ENCODE measurements at places on chromosomes 4 and X. TPM values are rescaled to one million over a fixed set of nuclear protein-coding genes. Genes with fewer than 3 reads are reported as not detected.

GRCh38 chr4:138616775-138617174 is 374.6 kb upstream of the SLC7A11 start:
- DNase-seq = no peak

- DNase-seq = peak; percentile 21
Measured at GRCh38 chr4:189530848-189531247, 409.8 kb upstream of the FRG1 start.

Gene HPSE
- 1.0 TPM for total RNA-seq

GRCh38 chrX:131783555-131784308 is 239.4 kb upstream of the STK26 start:
- no peak for DNase-seq

Gene TMPRSS11A
- 9.2 TPM for total RNA-seq

GRCh38 chrX:66728818-66729271 is 90.0 kb upstream of the EDA2R start:
- peak; percentile 59 for DNase-seq

DNA sequence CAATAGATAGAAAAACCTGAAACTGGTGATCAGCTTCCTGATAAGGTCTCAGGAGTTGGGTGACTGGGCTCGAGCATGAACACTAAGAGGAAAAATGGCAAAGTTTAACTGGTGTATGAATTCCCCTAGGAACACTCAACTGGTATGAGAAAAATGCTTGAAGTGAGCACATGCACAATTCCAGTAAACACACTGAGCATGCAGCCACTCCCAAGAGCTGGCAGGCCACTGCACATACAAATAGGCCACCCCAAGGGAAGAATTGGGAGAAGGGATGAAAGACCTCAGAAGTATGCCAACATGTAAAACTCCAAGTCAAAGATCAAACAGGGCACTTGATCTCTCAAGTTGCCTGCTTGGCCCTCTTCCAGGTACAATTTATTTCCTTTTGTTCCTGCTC is 45.4 kb upstream of the GNPDA2 start:
- DNase-seq = no peak

DNA sequence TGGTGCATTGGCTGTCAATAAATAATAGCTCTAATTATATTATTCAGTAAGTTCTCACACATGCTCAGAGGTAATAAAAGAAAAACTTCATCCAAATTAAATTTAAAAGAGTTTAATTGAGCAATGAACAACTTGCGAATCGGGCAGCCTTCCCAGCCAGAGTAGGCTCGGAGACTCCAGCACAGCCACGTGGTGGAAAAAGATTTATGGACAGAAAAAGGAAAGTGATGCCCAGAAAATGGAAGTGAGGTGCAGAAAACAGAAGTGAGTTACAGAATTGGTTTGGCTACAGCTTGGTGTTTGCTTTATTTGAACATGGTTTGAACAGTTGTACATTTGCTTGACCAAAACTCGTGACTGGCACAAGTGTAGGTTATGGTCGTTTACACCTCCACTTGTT is 13.6 kb upstream of the BOD1L1 start:
- no peak for DNase-seq

GRCh38 chrX:4971646-4972045 is 1257.0 kb downstream of the NLGN4X start:
- DNase-seq = peak; percentile 39

Gene BBS12
- 2.9 TPM for total RNA-seq

DNA sequence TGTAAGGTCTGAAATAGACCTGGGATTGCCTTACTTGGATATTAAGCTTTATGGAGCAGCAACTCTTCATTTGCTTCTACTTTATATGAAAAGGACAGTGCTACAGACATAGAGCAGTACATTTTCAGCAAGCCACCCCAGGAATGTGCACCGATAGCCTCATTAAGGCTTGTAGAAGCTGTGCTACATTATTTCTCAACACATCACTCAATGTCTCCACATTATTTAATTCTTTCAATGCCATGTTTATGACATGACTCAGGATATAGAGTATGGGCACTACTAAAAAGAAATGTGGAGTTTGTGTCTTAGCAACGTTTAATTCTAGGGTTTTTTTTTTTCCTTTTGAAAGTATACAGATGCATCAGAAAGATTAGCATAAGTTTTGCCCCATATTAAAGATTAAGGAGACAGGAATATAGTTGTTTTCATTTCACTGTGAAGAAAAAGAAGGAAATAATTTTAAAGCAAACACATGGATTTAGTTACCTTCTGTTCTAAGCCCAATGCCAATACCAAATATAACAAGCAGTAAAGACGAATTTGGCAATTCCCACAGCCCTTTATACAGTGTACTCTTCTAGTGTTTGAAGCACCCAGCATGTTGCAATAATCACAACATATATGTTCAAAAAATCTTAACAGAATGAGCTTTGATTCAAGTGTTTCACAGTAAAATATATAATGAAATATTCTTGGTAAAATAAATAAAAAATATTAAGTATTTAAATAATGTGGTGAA is 2140.1 kb upstream of the AGA start:
- no peak for DNase-seq

- no peak for DNase-seq
Measured at GRCh38 chr4:109816082-109816442, 500 bp downstream of the GAR1 start.

- no peak for DNase-seq
Measured at GRCh38 chr4:98203332-98204235, 57.6 kb upstream of the RAP1GDS1 start.

GRCh38 chr4:38385093-38386004 is 278.6 kb upstream of the KLF3 start:
- no peak for DNase-seq

- DNase-seq = peak; percentile 75
Measured at GRCh38 chr4:113445286-113445685, 316.3 kb downstream of the CAMK2D start.

GRCh38 chr4:187183826-187184225 is 460.2 kb upstream of the FAT1 start:
- no peak for DNase-seq

DNA sequence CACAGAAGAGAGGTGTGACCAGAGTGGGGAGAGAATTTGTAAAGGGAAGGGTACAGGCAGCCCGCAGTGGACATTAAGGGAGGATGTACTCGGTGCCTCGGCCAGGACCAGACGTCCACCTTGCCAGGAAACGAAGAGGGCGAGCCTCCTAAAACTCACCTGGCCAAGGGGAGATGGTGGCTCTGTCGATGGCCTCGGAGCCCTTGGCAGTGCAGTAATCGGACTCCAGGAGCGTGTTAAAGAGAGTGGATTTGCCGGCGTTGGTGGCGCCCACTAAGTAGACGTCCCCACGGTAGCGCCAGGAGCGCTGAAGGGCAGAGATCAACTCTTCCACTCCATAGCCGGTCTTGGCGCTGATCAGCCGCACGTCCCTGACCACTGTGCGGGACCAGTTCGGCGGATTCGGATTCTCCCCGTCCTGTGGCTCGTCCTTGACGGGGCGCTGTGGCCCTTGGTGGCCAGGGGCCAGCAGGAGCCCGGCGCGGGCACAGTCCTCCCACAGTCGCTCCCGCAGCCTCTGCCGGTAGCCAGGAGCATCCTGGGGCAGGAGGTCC is 1.0 kb downstream of the NOA1 start:
- peak; percentile 23 for DNase-seq

DNA sequence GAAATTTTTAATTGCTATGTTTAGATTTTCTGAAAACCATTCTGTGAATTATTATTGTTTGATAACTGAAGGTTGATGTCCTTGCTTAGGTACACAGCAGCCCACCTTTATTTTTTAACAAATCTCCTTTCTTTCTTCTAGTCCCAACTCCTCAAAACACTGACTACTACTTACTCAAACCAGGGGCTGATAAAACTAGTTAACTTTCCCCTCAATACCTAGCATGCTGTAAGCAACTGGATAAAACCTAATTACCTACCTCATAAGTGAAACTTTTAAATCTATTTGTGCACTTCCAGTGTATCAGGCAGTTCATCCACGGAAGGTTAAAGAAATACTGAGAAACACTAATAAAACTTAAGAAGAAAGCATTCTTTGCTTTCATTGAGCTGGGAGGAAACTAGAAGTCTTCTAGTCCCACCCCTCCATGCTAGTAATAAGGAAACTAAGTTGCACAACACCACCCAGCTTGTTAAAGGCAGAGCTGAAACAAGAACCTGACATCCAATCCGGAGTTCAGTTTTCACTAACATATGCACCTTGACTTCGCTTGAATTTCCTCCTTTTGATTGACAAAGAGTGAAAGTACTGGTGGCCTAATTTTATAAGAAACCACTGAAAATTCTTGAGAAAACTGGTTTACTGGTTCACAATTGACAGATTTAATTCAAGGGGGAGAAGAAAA is 180.2 kb upstream of the TET2 start:
- peak; percentile 26 for DNase-seq

- DNase-seq = no peak
Measured at GRCh38 chr4:91448668-91449330, 855.0 kb upstream of the GRID2 start.

DNA sequence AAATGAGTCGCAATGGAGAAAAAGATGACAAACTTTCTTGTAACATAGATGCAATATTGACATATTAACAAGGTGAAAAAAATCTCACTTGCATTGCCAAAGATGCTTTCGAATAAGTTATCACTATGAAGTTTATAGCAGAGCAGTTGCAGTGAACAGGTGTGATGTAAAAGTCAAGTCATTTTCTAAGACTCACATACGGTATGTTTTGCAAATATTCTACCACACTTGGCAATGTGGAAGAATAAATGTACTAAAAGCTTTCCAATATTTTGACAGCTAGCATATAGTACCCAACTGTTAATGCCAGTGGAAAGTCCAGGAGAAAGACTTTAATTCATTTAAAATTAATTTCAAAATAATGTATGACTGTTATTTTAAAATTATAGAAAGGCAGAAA is 76.5 kb downstream of the GALNTL6 start:
- no peak for DNase-seq

Gene MAGEA2
- total RNA-seq = not detected

DNA sequence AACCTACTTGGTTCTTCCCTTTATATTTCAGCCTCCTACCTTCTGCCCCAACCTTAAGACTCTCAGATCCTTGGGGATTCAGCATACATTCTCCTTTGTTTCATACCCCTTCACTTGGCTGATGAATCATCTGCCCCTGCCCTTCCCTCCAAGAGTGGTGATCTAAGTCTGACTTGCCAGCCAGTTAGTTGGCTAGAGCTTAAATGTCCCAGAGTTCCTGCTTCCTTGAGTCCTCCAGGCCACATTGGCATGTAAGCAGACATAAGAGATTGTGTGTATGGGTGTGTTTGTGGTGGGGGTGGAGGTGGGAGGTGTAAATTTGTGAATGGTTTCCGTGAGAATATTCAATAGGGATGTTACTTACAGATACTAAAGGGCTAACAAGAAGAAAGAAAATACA is 3.7 kb upstream of the TEX13D start:
- DNase-seq = no peak

DNA sequence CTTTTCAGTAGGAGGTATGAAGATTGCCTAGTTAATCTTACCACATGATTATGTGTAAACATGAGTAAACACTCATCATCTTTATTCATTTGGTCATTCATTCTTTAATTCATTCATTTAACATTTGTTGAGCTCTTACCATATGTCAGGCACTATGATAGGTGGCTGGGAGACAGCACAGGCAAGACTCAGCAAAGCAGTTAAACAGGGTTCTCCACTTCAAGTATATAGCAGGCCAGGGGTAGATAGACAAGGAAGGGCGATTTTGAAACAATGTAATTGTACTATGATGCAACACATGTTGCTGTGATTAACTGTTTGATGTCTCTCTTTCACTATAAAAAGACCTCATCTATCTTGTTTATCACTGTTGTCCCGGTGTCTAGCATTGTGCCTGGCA is 84.3 kb upstream of the GPR101 start:
- no peak for DNase-seq

DNA sequence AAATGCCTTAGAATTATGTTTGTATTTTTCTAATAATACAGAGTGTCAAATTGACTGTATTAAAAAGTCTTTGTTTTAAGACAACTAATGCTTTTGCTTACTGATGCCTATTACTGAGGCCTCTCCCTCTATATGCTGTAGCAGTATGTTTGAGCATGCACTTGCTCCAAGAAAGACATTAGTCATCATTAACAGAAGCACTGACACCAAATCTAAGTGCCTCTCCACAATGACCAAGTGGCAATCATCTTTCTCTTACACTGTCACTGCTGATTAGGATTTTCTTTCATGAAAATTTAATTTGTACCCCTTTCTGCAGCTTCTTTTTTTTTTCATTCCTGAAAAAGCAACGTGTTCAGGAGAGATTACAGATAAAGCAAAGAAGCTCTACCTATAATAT is 11.1 kb upstream of the MAB21L2 start:
- DNase-seq = no peak

DNA sequence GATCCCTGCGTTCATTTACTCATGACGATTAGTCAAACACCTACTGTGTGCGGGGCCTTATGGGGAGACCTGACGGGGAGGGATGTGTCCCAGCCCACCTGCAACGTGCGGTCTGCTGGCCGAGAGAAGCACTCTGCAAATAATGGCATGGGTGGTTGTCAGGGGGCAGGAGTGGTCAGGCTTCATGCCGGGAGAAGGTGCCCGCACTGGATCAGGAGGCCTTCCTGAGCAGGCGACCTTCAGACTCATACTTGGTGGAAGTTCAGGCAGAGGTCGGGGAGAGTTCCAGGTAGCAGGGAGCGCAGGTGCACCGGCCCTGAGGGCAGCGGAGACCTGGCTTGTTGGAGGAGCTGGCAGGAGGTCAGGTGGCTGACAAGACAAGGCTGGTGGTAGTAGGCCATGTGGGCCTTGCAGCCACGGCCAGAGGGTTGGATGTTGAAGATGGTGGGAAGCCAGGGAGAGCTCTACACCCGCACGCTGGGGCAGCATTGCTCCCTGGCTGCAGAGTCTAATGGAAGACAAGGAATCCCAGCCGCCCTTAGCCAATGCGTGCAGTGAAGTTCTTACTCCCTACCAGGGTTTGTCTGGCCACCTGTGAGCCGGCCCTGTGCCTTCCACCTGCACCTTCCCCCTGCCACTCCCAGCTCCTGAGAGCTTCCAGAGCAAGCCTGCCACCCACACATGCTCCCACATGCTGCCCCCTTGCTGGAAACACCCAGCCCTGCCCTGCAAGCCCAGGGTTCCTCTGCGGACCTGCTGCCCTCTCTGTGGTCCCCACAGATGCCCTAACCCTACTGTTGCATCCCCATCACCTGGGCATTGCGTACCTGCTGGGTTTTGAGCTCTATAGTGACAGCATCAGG is 97.3 kb downstream of the PSAPL1 start:
- no peak for DNase-seq

GRCh38 chrX:148804579-148805355 is 304.4 kb downstream of the AFF2 start:
- no peak for DNase-seq

GRCh38 chr4:101418055-101418454 is 70.7 kb upstream of the PPP3CA start:
- DNase-seq = no peak

DNA sequence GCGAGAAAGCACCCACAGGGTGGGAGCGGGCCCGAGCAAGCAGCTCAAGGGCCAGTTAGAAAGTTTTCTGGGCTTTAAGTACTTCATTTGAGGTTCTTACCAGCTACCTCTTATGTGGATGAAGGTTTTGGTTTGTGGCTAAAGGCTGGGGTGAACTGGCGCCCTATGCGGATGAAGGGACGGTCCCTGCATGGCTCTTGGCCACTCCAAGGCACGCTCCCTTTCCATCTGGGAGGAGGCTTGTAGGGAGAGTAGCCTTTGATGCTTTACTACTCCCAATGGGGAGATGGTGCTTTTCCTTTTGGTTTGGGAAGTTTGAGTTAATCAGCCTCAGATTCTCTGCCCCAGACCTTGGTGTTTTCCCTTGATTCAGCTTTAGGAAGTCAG is 17.7 kb downstream of the MRFAP1 start:
- no peak for DNase-seq

Gene NPY1R
- total RNA-seq = 6.3 TPM

Gene MND1
- 7.2 TPM for total RNA-seq

Gene GC
- total RNA-seq = not detected

- no peak for DNase-seq
Measured at GRCh38 chr4:11474146-11474545, 45.5 kb upstream of the HS3ST1 start.

Data from tongue (tissue), 3 donors.